ENCODE measurements at places on chromosomes 7 and 10. TPM values are rescaled to one million over a fixed set of nuclear protein-coding genes. Genes with fewer than 3 reads are reported as not detected.

Gene CH25H
- 25.5 TPM for total RNA-seq

Gene MBLAC1
- 1.9 TPM for total RNA-seq

Gene C10orf53
- not detected for total RNA-seq

Gene MMD2
- total RNA-seq = not detected

Gene SLC29A4
- total RNA-seq = 10.2 TPM

Gene ITPRID1
- total RNA-seq = not detected

Gene PPP1R3C
- 3.5 TPM for total RNA-seq

Gene FKBP9
- 269 TPM for total RNA-seq

Gene CHST3
- total RNA-seq = 28.8 TPM

Gene TMEM213
- not detected for total RNA-seq

Gene ABCB1
- total RNA-seq = 21.1 TPM

Gene CYP26C1
- total RNA-seq = 0.13 TPM

Gene ARHGAP19
- 6.1 TPM for total RNA-seq

Gene CTAGE4
- not detected for total RNA-seq

Gene CDHR3
- 8.0 TPM for total RNA-seq

Gene TAS2R41
- not detected for total RNA-seq

Gene FIGNL1
- total RNA-seq = 6.5 TPM

Gene THAP5
- 14.0 TPM for total RNA-seq

Gene CABCOCO1
- total RNA-seq = not detected

Gene BMPR1A
- total RNA-seq = 26.5 TPM

Gene TRIM4
- 34.8 TPM for total RNA-seq

Gene GHRHR
- total RNA-seq = not detected

Gene IFIT1B
- total RNA-seq = not detected

Gene ZP3
- total RNA-seq = 2.6 TPM

Gene HIPK2
- total RNA-seq = 85.4 TPM

Gene PDZD7
- total RNA-seq = 0.28 TPM

Gene HOXA10
- total RNA-seq = 0.63 TPM

Gene PILRA
- 8.6 TPM for total RNA-seq

Gene MMRN2
- total RNA-seq = 69.9 TPM

Gene CCDC146
- total RNA-seq = 7.2 TPM

Gene BLNK
- total RNA-seq = 2.1 TPM

Gene HPS6
- total RNA-seq = 24.0 TPM

Gene FAM25G
- total RNA-seq = not detected

Gene NFKB2
- 34.3 TPM for total RNA-seq

Gene C7orf57
- total RNA-seq = not detected

Gene LIPM
- not detected for total RNA-seq

Gene LRRTM3
- not detected for total RNA-seq

Gene BLVRA
- 60.6 TPM for total RNA-seq

Gene INHBA
- 3.5 TPM for total RNA-seq

Gene GSTO2
- total RNA-seq = 1.4 TPM

Gene TRIM73
- 2.0 TPM for total RNA-seq

Gene DLX5
- total RNA-seq = 1.3 TPM

Gene SCIN
- total RNA-seq = 15.7 TPM

Gene TEX36
- not detected for total RNA-seq
